Stimulated activated CD8-positive, alpha-beta memory T cell treated with anti-CD3 and anti-CD28 coated beads, Interleukin-4, amount 100 ng/mL, for 48 hours (primary cell): ENCODE measurements at places on chromosomes 6 and 20.

GRCh38 chr20:64027981-64028685 is 7.8 kb upstream of the C20orf204 start:
- no peak for DNase-seq

- no peak for DNase-seq
Measured at GRCh38 chr20:20747298-20747697, 34.9 kb upstream of the RALGAPA2 start.

DNA sequence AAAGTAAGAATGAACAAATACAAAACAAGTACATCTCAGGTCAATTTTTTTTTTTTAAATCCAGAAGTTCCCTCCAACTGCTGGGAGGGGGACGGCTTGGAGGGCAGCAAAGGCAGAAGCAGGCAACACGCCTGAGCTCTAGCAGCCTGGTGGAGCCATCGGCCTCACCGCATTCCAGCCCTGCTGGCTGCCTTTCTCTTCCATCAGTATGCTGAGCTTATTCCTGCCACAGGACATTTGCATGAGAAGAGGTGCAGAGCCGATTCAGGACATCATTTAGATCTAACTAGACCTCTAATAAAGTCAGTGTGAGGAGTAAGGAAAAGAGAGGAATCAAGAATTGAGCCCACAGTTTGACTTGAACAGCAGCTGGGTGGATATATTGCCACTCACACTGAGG is 318.8 kb downstream of the ZFAND3 start:
- DNase-seq, result no peak

- no peak for DNase-seq
Measured at GRCh38 chr6:127538750-127539264, 19.7 kb upstream of the MTCL3 start.

GRCh38 chr20:58695895-58696375 is 3.3 kb downstream of the NPEPL1 start:
- no peak for DNase-seq

DNA sequence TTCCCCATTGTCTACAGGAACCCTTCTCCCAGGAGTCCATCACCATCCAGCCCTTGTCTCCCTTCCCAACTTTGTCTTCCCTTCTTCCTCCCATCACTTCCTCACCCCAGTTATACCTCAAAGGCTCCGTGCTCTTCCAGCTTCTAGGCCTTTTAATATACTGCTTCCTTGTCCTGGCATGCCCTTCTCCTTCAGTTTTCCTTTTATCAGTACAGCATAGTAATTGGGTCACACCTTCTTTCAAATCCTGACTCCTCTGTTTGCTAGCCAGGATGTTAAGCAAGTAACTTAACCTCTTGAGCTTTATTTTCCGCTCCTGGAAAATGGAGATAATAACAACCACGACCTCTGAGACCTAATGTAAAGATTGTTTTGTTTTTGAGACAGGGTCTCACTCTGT is 54.9 kb upstream of the PNRC1 start:
- DNase-seq, result no peak

DNA sequence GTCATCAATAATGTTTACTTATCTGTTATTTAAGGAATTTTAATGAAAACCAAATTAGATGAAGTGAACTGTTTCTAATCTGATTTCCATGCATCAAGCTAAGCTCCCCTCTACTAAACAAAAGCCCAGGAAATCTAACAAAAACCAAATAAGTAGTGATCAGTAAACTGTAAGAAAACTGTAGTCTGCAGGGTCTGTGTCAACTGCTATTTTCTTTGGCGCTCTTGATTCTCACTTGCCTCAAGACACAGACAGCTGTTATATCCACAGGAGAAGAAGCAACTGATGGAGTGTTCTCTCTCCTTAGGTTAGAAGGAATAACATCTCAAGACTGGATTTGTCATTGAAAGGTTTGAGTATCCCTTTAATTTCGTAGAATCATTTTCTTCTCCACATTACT is 293.5 kb downstream of the PHF3 start:
- DNase-seq, result no peak

- DNase-seq, result no peak
Measured at GRCh38 chr6:4506223-4506622, 270.0 kb upstream of the CDYL start.

- no peak for DNase-seq
Measured at GRCh38 chr6:104788400-104788799, 71.3 kb downstream of the HACE1 start.

DNA sequence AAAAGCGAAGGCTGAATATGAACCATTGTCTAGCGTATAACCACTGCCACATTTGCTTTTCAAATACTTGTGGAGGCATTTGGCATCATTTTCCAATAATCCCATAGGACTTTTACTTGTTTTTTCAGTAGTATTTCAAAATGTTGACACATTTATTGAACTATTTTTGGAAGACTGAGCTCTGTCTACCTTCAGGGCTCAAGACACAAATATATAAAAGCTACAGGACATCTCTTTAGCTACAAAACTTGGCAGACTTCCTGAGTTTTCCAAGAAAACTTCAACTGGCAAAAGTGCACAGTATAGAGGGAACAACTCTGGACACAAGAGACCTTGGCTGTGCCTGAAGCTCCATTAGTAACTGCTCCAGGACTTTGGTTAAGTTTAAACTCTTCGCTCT is 13.4 kb downstream of the EPB41L2 start:
- no peak for DNase-seq

- no peak for DNase-seq
Measured at GRCh38 chr6:85677234-85677956, 34.7 kb upstream of the SYNCRIP start.
